ENCODE measurements at places on chromosomes 7 and 10.
A peak's percentile ranks its signal among the peaks of the same experiment; 100 is the strongest.

- DNase-seq = no peak
These were observed 25.8 kb downstream of the TMEM254 start for GRCh38 chr10:80104066-80104926.

- DNase-seq = no peak
These were observed 11.7 kb downstream of the ORC5 start for GRCh38 chr7:104196161-104196560.

DNA sequence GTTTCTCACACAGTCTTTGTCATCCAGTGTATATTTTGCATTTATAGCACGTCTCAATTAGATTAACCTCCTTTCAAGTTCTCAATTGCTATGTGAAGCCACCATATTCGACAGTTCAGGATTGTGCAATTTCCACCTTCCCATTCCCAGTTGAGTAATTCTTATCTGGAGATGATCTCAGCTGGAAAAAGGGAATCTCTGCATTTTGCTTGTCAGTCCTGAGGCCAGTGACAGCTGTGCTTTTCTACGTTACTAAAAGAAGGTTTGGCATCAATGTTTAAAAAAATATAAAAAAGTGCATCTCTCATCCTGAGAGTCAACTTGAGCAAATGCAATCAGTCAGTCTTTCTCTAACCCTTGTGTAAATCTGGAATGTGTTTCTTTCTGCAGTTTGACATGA, 247.7 kb downstream of the PRKG1 start:
- no peak for DNase-seq

DNA sequence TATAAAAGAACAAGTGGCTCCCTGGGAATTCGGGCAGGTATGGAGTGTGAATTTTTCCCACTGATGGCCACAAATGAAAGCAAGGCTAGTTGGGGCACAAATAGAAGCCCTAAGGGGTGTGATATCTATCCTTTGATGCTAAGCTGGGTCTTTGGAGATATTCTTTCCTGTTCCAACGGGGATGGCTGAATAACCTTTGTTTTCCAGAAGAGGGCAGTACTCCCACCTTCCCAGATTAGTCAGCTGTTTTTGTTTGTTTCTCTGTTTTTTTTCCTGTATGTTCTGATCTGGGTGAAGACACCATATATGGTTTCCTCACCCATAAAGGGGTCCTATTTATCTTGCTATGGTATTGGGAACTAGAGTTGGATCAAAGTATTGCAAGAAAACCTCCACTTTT, 947.7 kb upstream of the SORCS1 start:
- peak; percentile 13 for DNase-seq

DNA sequence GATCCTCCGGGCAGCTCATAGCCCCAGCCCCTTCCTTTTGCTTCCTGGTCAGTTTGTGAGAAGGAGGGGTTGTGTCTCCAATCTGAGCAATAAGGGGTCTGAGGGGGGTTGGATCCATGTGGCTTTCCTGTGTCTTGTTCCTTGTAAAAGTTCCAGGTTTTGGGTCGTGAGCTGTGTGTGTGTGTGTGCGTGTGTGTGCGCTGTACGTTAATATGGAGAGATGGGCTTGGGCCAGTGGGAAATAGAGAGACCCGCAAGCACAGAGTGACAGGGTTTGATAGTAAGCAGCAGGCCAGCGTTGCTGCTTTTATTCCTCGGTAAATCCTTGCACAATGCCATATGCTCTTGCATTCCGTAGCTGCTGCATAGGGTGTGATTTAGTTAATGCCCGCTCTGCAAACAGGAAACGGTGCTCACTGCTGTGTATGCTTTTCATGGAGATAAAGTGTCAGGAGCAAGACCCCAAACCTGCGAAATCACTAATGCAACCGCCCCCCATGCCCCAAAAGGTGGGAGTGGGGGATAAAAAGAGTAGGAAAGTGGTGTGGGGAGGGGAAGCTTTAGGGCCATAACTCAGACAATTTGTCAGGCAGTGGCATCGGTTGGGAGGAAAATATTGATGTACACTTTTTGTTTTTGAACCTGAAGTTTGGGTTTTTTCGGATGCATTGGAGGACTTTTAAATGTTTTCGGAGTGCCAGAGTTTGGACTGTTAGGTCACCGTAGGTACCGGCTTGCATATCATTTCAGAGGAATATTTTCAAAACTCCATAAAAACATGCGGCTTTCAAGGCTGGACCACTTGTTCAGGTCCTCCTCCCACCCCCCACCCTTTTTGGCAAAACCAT, 108.7 kb downstream of the TCF7L2 start:
- DNase-seq = no peak

DNA sequence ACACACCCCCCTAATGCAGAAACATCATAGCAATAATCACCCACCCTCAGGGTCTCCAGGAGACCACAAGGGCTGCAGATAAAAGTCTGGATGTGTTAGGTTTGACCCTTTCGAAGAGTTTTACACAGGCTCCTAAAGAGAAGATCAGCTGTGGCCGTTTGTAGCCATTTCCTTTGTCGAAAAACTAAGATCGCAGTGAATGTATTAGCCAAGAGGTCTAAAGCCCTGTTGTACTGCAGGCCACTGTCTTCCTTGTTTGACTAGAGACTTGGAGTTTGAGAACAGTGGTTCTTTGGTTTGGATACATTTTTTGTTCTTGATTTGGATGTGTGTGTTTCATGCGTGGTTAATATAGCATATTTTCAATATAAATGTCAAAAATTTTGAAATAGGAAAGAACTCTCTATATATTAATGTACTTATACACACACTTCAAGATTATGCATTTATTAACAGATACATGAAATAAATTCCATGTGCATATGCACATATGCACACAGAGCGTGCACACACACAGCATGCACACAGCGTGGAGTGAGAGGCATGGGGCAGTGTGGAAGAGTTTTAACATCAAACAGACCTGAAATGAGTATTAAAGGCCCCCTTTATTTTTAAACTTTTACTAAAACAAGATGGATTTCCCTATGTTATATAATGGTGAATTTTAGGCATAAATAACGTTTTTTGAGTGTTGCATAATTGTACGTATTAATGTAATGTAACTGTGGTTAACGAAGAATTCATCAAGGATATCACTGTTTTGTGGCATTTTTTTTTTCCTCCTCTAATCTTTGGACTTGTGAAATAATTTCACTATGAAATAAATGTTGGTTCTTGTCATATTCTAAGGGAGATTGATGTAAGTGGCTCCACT, 2.2 kb downstream of the IKZF1 start:
- no peak for DNase-seq

GRCh38 chr7:99562832-99563231, 4.4 kb downstream of the ZNF655 start:
- no peak for DNase-seq

DNA sequence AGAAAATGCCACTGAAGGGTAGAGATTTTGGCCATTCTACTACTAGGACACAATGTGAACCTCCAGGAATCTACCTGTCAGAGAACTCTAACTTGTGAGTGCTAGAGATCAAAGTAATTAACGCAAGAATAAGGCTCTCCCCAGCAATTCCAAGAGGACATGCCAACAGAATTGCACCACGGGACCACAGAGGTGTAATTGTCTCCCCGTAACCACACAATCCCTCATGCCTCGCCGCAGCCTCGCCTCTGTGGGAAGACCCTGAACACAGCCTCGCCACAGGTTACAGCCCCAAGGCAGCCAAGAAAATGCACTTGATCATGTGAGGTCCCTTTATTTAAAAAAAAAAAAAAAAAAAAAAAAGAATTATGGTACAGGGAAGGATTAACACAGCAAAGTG, 29.5 kb downstream of the CDCA7L start:
- DNase-seq = peak; percentile 77

DNA sequence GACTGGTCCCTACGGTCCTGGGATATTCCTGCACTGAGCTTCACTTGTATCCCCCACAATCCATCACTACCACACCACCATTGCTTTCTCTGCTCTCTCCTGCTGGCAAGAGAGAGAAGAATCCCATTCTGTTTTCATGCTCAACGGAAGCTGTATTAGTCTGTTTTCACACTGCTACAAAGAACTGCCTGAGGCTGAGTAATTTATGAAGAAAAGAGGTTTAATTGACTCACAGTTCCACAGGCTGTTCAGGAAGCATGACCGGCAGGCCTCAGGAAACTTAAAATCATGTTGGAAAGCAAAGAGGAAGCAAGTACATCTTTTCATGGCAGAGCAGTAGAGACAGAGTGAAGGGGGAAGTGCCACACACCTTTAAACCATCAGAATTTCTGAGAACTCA, 260.4 kb upstream of the LYZL1 start:
- no peak for DNase-seq

DNA sequence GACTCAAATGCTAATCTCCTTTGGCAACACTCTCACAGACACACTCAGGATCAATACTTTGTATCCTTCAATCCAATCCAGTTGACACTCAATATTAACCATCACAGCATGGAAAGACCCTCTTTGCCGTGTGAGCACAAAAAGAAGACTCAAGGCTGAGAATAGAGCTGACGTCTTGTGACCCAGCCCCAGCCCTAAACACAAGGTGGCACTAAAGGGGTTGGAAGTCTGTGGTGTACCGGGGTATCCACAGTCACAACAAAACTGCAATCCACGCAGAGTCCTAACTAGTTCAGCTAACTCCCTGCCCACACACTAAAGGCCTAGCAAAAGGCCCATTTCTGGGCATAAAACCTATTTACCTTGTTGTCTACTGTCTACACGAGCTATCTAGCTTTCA, 200.1 kb downstream of the ACTR3B start:
- DNase-seq = peak; percentile 17

DNA sequence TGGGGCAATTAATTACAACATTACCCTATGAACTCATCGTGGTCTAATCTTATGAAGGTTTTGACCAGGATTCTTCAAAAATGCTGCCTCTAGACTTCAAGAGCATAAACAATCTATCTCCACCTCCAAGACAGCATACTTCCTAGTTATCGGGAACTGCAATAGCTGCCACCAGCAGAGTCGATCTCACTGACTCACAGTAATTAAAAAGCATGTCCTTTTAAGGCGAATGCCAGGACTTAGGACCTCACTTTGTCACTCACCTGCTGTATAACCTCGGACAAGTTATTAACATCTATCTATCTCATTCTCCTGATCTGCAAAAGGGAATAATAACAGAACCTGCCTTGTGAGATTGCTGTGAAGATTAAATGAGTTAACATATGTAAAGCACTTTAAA, 666.0 kb upstream of the COBL start:
- no peak for DNase-seq

DNA sequence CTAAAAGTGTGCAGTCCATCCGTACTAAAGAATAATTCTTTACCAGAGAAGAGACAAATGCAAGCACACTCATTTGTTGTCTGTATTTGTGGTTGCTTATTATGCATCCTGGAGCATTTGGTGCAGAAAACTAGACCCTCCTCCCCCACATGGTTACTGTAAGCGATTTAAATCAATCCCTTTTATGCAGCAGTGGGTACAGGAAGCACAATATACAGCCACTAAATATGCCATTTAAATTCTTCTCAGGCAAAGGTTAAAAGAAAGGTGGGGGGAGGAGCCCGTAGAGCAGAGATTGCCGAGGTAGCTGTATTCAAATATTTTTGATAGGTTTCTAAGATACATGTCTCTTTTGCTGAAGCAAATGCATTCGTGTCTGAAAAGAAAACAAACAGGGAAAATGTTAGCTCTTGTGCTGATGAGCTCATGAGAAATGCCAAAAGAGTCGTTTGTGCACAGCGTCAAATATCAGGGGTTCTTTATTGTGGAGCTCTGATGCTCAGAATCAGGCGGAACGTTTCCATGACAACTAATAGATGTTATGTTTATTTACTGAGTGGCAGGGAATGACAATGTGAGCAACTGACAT, 131.3 kb upstream of the NPVF start:
- DNase-seq = peak; percentile 6

DNA sequence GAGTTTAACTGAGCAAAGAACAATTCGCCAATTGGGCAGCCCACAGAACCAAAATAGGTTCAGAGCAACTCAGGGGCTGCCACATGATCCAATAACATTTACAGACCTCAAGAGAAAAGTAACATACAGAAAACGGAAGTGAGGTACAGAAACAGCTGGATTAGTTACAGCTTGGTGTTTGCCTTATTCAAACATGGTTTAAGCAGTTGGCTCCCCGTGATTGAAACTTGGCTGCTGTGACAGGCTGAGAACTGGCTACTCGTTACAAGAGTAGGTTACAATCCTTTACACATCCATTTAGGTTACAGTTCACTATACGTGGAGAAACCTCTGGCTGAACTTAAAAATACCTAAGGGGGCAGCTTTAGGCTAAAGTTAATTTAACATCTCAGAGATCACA, 673.1 kb upstream of the PHF14 start:
- DNase-seq = no peak

DNA sequence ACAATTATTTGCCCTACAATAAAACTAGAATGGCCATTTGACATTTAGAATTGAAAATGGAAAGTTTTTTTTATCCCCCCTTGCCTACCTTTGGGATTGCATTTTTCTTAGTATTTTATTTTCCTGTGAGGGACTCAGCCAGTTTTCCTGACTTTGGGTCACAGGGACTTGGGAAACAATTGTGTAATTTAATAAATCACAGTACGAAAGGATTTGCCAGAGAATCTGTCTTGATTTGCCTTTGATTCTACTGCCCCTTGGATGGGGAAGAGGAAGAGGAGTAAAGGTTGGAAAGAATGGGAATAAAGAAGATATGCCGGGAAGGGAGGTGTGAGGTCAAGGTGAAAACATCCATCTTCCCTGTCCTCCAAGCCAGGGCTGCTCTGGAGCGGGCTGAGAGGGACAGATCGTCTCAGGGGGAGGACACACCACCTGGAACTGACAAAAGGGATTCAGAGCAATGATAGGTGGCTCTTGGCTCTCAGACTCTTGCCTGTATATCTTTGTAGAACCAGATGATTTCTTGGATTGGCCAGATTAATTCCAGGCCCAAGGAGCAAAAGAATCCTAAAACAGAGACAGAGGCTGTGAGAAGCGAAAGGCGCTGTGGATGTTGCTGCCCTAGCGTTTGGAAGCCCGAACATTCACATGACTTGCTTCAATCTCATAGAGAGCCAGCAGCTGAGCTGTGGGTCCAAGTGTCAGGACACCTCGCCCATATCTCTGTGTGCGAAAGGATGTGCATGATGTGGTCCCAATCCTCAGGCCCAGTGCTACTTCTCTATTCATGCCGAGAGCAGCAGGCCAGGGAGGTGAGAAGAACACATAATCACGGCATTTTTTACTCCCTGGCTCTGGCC, 50.3 kb upstream of the ZEB1 start:
- no peak for DNase-seq
